ENCODE measurements at places on chromosomes 12 and 14.

- DNase-seq, result no peak
Measured at GRCh38 chr12:112987561-112987960, 9.2 kb downstream of the OAS2 start.

GRCh38 chr12:112564160-112564784 is 145.5 kb downstream of the PTPN11 start:
- no peak for DNase-seq

DNA sequence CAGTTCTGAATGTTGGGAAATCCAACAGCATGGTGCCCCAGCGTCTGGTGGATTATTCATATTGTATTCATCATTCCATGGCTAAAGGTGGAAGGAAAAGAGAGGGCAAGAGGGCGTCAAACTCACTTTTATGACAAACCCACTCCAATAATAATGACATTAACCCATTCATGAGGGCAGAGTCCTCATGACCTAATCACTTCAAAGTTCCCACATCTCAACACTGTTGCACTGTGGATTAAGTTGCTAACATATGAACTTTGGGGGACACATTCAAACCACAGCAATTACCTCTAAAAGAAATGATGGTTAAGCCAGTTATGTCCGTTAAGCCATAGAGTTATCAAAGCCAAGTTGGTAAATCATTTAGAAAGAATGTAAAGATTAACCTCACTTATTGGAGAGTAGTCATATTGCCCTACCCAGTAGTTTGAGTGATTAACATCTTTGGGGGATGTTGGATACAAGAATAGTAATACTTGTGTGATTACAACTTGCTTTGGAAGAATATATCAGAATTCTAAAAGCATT is 212.4 kb upstream of the FLRT2 start:
- no peak for DNase-seq

- no peak for DNase-seq
Measured at GRCh38 chr14:53963320-53964227, 6.9 kb upstream of the BMP4 start.

DNA sequence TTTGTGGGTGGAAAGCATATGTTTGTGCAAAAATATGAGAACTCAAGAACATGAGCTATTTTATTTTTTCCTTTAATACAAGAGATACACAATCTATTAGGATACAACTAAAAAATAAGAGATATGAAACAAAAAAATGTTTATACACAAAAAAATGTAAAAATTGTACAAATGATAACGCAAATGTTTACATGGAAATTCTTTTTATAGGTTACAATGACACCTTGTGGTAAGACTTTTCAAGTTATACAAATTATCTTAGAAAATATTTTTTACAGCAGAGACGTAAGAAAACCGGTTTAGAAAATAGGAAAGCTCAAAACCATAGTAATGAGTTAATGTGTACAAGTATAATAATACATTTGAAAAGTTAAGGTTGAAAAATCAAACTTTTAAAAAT is 25.5 kb downstream of the CEP83 start:
- DNase-seq, result no peak

GRCh38 chr12:57018906-57019305 is 2.6 kb upstream of the TAC3 start:
- no peak for DNase-seq

GRCh38 chr12:57835366-57836288 is 10.9 kb downstream of the CTDSP2 start:
- DNase-seq, result no peak
